ENCODE measurements at places on chromosomes 12 and 14. TPM values are rescaled to one million over a fixed set of nuclear protein-coding genes. Genes with fewer than 3 reads are reported as not detected.

Gene CACNB3
- 6.0 TPM for total RNA-seq

Gene PTCSC3
- total RNA-seq = not detected

Gene ADAMTS20
- not detected for total RNA-seq

Gene TNFRSF1A
- 54.4 TPM for total RNA-seq

Gene PPP4R4
- 10.4 TPM for total RNA-seq

Gene RTL1
- total RNA-seq = not detected

Gene ESRRB
- not detected for total RNA-seq

Gene ITGA7
- 72.7 TPM for total RNA-seq

Gene HCAR3
- total RNA-seq = not detected

Gene CIDEB
- total RNA-seq = 0.08 TPM

Gene SYT10
- not detected for total RNA-seq

Gene ERBB3
- total RNA-seq = 0.70 TPM

Gene PRB2
- not detected for total RNA-seq

Gene IL22
- not detected for total RNA-seq

Gene PRKAB1
- 9.4 TPM for total RNA-seq

Gene ADAM21
- total RNA-seq = 0.75 TPM

Gene SIVA1
- total RNA-seq = 91.4 TPM

Gene TIGAR
- total RNA-seq = 3.4 TPM

Gene C12orf60
- total RNA-seq = 1.3 TPM

Gene TMEM117
- total RNA-seq = 6.7 TPM

Gene BEGAIN
- not detected for total RNA-seq

Gene AKAP5
- total RNA-seq = 0.12 TPM

Gene KRT79
- total RNA-seq = not detected

Gene RFX4
- total RNA-seq = not detected

Gene RNASE1
- total RNA-seq = 0.75 TPM

Gene RABGGTA
- total RNA-seq = 16.8 TPM

Gene KRT80
- not detected for total RNA-seq

Gene KERA
- not detected for total RNA-seq
